ENCODE measurements at places on chromosomes 7 and 10.

DNA sequence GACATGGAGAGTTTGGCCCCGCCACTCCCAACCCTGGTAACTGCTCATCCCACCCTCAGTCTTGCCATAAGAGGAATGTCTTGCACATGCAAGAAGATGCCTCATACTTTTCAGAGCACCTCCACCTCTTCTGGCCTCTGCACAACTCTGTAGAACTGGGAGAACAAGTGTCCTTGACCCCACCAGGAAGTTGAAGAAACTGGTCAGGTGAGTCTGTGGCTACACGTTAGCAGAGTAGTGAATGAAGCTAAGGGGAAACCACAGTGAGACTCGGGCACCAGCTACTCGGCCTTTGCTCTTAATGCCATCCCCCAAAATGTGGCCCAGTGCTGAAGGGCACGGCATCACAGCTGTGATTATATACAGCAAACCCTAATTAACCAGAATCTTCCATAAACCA, 110.1 kb downstream of the ARID5B start:
- DNase-seq: no peak

DNA sequence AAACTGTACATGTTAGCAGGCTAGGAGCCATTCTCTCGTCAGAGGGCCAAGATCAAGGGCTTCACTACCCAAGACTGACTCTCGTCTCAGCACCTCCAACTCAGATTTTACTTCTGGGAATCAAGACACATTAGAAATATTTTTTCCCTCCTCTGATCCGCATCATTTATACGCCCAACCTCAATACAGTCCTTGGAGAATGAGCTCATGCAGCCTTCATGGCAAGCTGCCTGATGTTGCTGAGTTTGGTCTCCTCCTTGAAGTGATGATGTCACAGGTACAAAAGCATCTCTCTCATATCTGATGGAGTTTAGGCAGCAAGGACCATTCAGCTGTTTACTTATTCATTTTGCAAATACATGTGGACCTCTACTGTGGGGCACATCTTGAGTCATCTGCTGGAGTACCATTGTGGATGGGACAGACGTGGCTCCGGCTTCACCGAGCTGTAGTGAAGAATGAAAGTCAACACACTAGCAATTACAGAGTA, 114.0 kb downstream of the BMPER start:
- DNase-seq: no peak

DNA sequence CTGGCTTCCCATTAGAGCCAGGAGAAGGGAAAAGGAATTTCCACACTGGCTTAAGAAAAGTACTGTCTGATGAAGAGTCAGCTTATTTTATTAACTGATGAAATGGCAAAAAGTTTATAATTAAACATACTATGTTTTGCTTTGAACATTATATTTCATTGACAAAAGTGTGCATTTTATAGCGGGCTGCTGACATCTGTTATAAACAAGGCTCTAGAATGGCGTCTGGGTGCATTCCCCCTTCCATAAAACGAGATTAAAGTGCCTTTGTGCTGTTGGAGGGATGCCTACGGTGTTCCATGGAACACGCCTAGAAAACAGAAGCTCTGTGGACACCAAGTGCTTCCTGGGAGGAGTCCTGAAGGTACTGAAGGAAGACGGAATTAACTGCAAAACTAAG, 220.2 kb downstream of the SNX10 start:
- DNase-seq: no peak

- DNase-seq: no peak
Measured at GRCh38 chr7:139675127-139676125, 102.4 kb downstream of the HIPK2 start.

GRCh38 chr7:99420986-99421385, 12.2 kb downstream of the BUD31 start:
- DNase-seq: no peak

DNA sequence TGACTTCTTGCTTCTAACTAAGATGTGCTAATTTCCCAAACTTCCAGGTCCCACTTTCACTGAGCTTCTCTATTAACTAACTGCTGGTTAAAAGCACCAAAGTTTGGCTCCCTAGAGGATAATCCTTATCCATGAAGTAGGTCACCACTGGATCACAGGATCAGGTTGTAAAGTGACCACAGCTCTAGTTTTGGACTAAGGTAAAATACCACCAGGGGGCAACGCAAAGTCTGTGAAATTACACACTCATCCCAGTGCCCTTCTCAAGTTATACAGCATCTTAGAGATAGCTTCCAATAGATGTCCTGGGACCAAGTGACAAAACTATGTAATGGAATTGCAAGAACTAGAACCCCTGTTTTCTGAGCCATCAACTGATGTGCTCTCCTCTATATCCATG, 116.4 kb upstream of the ASAH2 start:
- DNase-seq: no peak

- no peak for DNase-seq
Measured at GRCh38 chr7:135076882-135077281, 71.0 kb upstream of the TMEM140 start.

GRCh38 chr10:108850138-108850854, 1073.0 kb downstream of the XPNPEP1 start:
- no peak for DNase-seq

GRCh38 chr7:11416641-11417458, 415.1 kb downstream of the THSD7A start:
- DNase-seq: no peak

DNA sequence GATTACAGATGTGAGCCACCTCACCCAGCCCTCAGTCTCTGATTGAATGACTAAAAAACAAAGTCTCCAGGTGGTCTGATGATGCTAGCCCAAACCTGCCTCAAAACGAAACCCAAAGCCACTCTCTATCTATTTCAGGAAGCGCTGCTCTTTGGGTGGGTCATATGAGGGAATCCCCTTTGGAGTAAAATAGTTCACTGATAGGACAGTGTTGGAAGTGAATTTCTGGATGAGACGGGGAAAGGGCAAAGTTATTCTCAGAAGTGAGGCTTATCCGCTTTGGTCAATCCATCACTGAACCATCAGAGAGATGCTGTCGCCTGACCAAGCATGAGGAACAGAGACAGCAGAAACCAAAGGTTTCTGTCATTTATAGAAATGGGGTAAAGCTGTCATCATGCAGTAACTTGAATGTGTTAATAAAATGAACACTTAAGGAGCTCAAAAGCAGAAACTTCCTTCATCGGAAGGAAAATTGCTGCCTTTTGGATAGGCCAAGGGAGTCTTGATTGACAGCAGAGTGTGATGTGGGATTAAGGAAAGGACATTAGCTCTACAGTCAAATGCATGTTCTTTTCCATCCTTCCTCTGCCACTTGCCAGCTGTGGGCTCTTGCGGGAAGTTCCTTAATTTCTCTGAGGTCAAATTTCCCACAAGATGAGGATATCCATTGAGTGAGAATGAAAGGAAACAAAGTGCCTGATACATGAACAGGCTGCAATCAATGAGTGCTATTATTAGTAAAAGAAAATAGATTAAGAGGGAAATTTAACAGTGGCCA, 64.9 kb upstream of the C1QL3 start:
- no peak for DNase-seq

DNA sequence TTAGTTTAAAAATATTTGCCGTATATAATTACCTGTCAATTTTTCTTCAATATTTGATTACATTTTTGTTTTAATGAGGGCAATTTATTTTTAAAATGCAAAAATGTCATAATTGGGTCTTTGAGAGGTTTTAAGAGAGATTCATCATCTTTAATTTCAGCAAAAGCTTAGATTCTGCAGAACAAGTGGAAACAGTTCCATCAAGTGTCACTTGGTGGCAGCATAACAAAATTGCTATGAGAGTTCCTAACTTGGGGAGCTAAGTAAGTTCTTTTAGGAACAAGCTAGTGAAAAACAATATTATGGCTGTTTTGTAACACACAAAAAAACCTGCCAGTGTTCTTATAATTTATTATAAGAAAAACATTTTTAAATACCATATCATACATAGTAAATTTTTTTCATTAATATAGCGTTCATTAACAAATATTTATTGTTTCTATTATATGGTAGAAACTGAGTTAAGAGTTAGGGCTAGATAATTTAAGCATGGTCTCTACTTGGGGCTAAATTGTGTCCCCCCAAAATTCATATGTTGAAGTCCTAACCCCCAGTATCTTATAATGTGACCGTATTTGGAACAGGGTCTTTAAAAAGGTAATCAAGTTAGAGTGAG, 155.2 kb downstream of the MAGI2 start:
- DNase-seq: no peak

DNA sequence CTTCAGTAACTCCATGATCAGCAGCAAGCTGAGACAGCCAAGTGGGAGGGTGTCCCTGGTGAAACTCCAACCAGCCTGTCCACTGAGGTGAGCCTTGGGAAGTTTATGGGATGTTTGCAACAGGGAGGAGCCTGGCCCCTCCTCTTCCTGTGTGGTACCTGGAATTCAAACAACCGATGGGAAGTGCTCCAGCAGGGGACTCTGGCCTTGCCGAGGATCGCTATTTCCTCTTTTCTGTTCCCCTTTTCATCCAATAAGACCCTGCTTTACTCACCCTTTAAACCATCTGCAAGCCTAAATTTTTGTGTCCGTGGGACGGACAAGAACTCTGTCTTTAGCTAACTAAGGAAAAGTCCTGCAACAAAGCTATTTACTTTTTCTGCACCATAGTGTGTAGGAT, 491.1 kb upstream of the ZMIZ1 start:
- no peak for DNase-seq

DNA sequence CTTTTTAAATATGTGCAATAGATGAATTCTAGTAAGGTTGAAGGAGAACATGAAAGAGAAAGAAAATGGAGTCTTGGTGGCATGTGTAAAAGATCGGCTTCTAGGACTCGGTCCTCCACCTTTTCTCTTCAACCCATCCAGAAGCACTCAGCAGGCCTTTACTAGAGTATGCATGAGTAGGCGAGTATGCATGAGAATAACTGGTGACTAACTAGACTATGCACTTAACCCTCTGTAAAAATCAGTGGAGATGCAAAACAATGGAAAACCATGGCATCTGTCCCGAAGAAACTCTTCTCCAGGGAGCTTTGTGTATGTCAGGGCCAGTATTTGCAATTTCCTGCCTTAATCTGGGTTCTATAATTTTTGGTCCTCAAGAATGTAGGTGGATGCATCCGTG, 40.0 kb upstream of the GRB10 start:
- no peak for DNase-seq

- DNase-seq: no peak
Measured at GRCh38 chr7:121058975-121059374, 70.5 kb downstream of the CPED1 start.

DNA sequence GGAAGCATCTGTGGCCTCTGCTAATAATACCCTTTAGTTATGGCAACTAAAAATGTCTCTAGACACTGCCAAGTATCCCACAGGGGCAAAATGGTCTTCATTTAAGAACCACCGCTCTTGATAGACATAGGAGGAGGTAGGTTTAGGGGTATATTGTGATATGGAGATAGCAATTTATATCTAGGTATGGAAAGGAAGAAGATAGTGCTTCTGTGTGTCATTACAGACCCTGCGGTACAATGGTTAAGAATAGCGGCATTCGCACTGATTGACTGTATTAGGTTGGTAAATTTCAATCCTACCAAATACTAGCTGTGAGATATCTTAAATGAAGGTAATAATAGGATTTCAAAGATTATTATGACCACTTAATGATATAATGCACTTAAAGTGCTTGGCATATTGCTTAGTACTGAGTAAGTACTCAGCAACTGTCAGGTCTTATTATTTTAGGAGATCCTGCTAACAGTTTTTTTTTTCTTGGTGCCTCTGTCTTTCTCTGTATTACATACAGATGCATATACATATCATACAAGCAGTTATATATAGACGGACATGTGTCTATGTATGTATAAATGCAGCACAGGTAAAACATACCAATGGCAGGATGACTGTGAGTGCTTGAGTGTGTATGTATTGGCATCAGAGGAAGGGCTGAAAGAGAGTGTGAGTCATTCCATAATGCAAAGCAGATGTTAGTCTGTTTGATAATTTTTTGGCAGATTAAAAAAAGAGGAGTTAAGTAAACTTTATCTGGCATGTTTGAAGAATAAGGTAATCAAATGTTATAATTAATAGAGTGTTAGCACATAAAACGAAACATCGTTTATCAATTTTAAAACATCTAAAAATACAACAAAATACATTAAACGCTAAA, 50.0 kb upstream of the ITGB8 start:
- DNase-seq: no peak

- DNase-seq: no peak
Measured at GRCh38 chr10:99908512-99908911, 101.2 kb downstream of the DNMBP start.

DNA sequence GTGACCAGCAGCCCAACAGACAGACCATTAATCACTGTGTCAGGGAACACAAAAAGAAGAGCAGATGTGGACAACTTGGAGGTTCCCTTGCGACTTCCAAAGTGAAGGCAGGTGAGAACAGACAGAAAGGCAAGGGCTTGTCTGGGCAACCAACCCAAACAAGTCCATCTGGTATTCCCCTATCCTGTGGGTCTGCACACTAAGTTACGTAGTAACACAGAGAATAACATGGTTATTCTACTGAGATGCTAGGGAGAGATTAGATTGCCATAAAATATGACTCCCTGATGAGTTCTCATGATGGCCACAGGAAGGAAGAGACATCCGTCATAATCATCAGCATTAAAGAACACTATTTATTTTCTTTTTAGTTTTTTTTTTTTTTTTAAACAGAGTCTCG, 252.2 kb downstream of the CALN1 start:
- no peak for DNase-seq

DNA sequence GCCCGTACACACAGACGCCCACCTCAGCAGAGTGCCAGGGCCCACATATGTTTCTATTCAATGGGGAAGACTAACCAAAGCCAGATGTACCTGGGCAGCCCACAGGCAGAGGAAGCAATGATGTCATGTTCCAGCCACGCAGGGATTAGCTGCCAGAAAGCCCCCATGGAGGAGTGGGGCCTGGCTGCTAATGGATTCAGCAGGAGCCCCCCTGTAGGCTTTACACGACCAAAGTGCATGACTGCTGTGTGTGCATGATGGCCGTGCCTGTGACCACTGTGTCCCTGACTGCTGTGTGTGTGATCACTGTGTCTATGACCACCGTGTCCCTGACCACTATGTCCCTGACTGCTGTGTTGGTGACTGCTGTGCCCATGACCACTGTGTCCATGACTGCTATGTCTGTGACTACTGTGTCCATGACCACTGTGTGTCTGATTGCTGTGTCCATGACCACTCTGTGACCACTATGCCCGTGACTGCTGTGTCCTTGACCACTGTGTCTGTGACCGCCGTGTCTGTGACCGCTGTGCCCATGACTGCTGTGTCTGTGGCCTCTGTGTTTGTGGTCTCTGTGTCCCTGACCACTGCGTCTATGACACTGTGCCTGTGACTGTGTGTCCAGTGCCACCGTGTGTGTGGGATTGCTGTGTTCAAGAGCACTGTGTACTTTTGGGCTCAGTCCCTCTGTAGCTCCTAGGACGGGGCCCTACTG, 409.3 kb downstream of the RPS24 start:
- no peak for DNase-seq

GRCh38 chr7:29457141-29457561, 106.5 kb upstream of the PRR15 start:
- no peak for DNase-seq

- DNase-seq: peak; percentile 46
Measured at GRCh38 chr7:38232502-38233366, 40.7 kb downstream of the TARP start.

GRCh38 chr10:116913695-116914094, 64.4 kb downstream of the ENO4 start:
- DNase-seq: no peak

Data from T-helper 17 cell (primary cell).